T-helper 2 cell treated with Interferon-gamma antibody and Interleukin-4, amounts not matched to agents 100 ng/mL and 5 ng/mL, for 36 hours (primary cell): ENCODE measurements at places on chromosomes 6 and 20. TPM values are rescaled to one million over a fixed set of nuclear protein-coding genes. Genes with fewer than 3 reads are reported as not detected.

Gene NSFL1C
- 73.2 and 77.2 TPM in 2 replicates for total RNA-seq

Gene GGTLC1
- not detected in 2 replicates for total RNA-seq

Gene SIGLEC1
- total RNA-seq: not detected in 2 replicates

Gene ECT2L
- not detected in 2 replicates for total RNA-seq

Gene KIF25
- not detected in 2 replicates for total RNA-seq

Gene MCHR2
- total RNA-seq: not detected in 2 replicates

Gene MOG
- total RNA-seq: not detected in 2 replicates

Gene TFAP2C
- total RNA-seq: not detected in 2 replicates

Gene CLDN20
- not detected in 2 replicates for total RNA-seq

Gene VSTM2L
- not detected in 2 replicates for total RNA-seq

Gene ACAT2
- 68.4 and 76.3 TPM in 2 replicates for total RNA-seq
